CD8-positive, alpha-beta T cell (primary cell): ENCODE measurements at places on chromosomes 1 and 21.

GRCh38 chr1:210373628-210373877, 44.9 kb downstream of the HHAT start:
- DNase-seq, result no peak

DNA sequence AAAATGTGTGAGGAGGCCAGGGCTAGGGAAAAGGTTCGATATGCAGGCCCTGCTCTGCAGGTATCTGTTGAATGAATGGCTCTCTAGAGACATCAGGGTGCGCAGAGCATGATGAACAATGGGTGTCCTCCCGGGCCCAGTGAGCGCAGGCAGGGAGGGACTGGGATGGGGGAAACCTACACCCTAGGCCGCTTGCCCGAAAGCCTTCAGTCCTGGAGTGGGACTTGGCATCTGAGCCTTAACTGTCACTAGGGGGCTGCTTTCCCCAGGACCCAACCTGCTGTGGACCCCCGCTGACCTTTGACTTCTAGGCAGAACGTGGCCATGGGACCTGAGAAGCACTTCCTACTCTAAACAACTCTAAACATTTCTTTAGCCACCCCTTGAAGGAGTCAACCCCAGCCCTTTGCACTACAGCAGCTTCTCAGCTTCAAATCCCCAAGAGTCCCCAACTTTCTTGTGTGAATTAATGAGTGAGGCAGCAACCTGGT, 444 bp upstream of the MAP3K6 start:
- no peak for DNase-seq

GRCh38 chr1:205247130-205247921, 19.6 kb downstream of the TMCC2 start:
- no peak for DNase-seq

GRCh38 chr1:154772606-154773506, 97.2 kb downstream of the KCNN3 start:
- DNase-seq, result no peak

- peak; percentile 10 for DNase-seq
Measured at GRCh38 chr1:21607549-21608529, 61.3 kb downstream of the RAP1GAP start.

DNA sequence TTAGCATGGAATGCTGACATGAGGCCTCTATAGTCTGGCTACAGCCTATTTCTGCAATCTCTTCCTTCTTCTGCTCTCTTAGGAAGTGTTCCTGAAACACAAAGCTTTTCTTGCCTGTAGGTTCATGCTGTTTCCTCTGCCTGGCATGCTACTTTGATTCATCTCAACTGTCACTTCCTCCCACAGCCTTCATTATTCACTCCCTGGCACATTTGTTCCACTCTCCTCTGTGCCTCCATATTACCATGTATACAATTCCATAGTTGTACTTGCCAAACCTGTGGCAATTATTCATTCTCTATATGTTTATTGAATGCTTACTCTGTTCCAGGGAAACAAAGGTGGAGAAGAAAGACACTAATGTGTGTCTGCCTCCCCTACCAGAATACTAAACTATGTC, 210.2 kb downstream of the LRRC7 start:
- no peak for DNase-seq

- no peak for DNase-seq
Measured at GRCh38 chr1:42040159-42040558, 113.1 kb upstream of the GUCA2B start.

DNA sequence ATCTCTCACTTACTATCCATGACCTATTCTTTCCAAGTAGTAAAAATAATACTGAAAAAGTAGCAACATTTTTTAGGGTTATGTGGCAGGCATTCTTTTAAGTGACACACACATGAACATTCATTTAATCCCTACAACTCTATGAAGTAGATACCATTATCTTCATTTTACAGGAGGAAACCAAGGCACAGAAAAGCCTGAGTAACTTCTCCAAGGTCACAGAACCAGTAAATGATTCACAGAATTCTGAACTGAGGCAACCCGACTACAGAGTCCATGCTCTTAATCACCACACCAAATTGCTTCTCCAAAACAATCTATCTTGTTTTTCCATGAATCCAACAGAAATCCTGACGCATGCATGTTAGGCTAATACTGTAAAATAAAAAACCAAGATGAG, 17.5 kb downstream of the FUBP1 start:
- no peak for DNase-seq

- DNase-seq, result no peak
Measured at GRCh38 chr1:178497903-178498478, 1.2 kb upstream of the CLEC20A start.

- DNase-seq, result no peak
Measured at GRCh38 chr1:24960071-24960801, 30.2 kb upstream of the RUNX3 start.
